ENCODE measurements at places on chromosomes 6 and 20. TPM values are rescaled to one million over a fixed set of nuclear protein-coding genes. Genes with fewer than 3 reads are reported as not detected.

The BACH2 gene
- total RNA-seq = 61.6 TPM

The TSPO2 gene
- not detected for total RNA-seq

The TPX2 gene
- total RNA-seq = 193 TPM

The UFL1 gene
- total RNA-seq = 21.7 TPM

The RIPOR3 gene
- not detected for total RNA-seq
